B cell (primary cell): ENCODE measurements at places on chromosomes 5 and 9.

DNA sequence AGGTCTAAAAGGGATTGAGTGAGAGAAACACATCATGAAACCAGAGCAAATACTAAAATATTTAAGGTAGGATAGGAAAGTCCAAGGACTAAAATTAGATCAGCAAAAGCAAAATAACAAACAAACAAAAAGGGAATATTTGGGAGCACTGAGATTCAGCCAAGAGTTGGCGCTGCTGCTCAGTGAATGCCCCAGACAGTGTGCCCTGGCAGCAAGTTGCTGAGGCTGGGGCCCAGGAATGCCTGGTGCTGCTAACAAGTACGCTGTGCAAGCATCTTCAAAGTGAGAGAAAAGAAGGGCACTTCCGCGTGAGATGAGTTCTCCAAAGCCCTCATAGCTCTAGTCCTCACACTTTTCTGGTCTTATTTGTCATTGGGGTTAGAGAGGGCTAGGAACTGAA is 603.3 kb downstream of the EFNA5 start:
- no peaks in the 10 kb centered on the region for H3K4me1 ChIP-seq
- no peak for DNase-seq
- no peaks in the 10 kb centered on the region for H3K36me3 ChIP-seq
- H3K4me3 ChIP-seq = no peak overlapping the region

DNA sequence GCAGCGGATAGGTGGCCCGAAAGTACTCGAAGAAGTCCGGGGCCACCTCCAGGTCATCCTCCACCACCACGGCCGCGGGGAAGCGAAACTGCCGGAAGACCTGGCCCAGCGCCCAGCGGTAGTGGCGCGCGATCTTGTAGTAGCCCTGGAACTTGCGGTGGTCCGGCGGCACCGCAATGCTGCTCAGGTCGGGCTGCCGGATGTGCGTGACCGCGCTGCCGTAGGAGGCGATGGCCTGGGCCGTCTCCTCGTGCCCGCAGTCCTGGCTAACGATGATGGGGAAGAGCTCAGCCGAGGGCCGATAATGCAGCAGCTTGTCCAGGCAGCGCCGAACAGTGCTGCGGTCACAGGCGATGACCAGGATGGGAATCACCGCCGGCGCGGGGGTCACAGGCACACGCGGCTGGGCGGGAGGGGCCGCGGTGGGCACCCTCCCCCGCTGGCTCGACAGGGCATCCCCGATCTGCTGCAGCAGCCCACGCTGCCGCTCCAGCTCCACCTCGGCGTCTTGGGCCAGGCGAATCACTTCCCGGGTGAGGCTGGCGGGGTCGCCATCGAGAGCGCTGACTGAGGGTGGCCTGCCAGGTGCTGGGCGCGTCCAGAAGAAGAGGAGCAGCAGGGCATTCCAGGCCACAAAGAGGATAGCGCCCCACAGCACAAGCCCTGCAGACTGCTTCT is 10.2 kb downstream of the MGAT1 start:
- H3K4me3 ChIP-seq = no peak overlapping the region
- peaks cover 28% of the 10 kb centered on the region for H3K4me1 ChIP-seq
- peaks cover 15% of the 10 kb centered on the region for H3K36me3 ChIP-seq
- H3K27ac ChIP-seq = no peak overlapping the region

DNA sequence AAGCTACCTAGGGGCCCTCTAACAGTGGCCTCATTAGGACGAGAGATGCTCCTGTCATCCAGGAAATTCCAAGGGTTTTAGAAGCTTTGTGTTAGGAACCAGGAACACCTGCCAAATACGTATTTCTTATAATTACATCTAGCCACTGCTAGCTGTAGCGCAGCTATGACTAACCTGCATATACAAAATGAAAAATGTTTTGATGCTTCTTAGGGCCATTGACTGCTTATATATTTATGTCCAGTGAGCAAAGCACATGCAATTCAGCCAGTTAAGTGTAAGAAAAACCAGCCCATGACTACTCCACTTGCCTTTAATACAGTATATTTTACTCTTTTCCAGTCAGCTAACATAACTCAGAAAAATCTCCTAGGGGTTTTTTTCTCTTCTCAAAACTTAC is 143.3 kb downstream of the TRPM3 start:
- DNase-seq = no peak
- no peak overlapping the region for H3K4me3 ChIP-seq
- no peaks in the 10 kb centered on the region for H3K4me1 ChIP-seq

GRCh38 chr9:36504156-36504555 is 68.5 kb upstream of the MELK start:
- H3K27me3 ChIP-seq = no peaks in the 10 kb centered on the region
- H3K4me1 ChIP-seq = peaks cover 7% of the 10 kb centered on the region
- H3K4me3 ChIP-seq = no peak overlapping the region
- no peaks in the 10 kb centered on the region for H3K36me3 ChIP-seq
- no peak for DNase-seq

DNA sequence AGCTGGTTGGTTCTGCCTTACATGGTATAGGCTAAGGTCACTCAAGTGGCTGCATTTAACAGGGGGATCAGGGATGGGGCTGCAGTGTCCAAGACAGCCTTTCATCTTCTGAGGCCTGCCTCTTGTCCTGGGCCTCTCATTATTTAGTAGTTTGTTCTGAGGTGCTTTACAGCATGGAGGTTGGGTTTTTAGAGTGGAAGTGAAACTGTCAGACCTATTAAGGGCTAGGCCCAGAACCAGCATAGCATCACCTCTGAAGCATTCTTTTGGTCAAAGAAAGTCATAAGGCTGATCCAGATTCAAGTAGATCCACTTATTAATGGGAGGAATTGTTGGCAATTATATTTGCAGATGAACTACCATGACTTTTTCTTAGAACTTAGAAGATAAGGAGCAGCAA is 146.0 kb upstream of the NMUR2 start:
- no peaks in the 10 kb centered on the region for H3K27me3 ChIP-seq
- no peak overlapping the region for H3K4me3 ChIP-seq
- DNase-seq = no peak
- H3K36me3 ChIP-seq = no peaks in the 10 kb centered on the region
- H3K4me1 ChIP-seq = no peaks in the 10 kb centered on the region
